ENCODE measurements at places on chromosomes 12 and 14.

- no peak for DNase-seq
- no peak overlapping the region for H3K27ac ChIP-seq
- no peaks in the 10 kb centered on the region for H3K36me3 ChIP-seq
Observed at GRCh38 chr14:34147461-34147860, 196.6 kb upstream of the EGLN3 start.

DNA sequence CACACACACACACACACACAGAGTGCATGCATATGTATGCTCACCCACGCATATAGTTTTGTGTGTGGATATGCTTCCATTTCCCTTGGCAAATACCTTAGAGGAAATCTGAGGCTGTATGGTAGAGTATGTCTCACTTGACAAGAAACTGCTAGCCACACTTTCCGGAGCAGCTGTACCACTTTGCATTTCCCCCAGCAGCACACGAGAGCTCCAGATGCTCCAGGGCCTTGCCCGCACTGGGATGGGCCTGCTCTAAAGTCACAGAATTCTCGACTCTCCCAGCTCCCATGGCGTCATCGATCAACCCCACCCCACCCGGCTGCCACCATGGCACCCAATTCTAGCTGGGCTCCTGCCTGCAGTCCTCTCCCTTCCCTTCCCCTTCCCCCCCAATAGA, 21.9 kb downstream of the CLMN start:
- H3K36me3 ChIP-seq: no peaks in the 10 kb centered on the region
- peaks cover 32% of the 10 kb centered on the region for H3K4me1 ChIP-seq
- no peaks in the 10 kb centered on the region for H3K27me3 ChIP-seq
- DNase-seq: no peak

DNA sequence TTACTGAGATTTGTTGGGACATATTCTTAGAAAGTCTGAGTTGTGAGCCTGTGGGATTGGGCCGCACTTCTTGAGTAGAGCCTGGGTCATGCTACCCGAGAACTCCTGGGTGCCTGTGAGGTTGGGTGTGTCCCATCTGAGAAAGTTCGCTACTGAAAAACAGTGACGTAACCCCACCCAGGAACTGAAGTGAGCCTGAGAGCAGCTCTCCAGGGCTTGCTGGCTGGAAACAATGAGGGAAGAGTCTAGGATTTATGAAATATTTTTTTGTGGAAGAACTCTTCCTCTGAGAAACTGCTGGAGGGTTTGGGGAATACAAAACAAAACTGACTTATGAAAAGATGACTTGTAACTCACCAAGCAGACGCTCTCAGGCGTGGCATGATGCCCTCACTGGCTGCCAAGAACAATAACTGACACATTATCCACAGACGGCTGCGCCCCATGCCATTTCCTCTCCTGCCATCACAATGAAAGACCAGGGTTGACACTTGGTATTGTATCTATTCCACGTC, 69.2 kb downstream of the RASSF3 start:
- H3K27ac ChIP-seq: peak overlapping the region; percentile 66
- peaks cover 80% of the 10 kb centered on the region for H3K4me1 ChIP-seq
- peaks cover 1% of the 10 kb centered on the region for H3K36me3 ChIP-seq
- DNase-seq: peak; percentile 63
- H3K27me3 ChIP-seq: no peaks in the 10 kb centered on the region

DNA sequence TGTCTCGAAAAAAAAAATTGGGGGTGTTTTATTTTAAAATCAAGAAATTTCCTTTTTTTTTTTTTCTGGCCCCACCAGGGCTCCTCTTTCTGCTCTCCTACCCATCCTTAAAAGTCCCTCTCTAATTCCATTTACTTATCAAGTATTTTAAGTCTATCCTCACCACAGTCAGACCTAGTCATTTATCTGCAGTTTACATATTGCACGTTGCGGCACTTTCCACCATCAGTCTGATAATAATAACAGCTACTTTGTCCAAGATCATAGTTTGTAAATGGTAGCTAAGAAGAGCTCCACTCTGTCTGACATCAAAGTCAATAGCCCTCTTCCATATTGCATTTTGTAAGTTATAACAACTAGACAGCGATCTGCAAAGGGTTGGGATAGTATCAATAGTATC, 23.6 kb upstream of the CAND1 start:
- no peak overlapping the region for H3K27ac ChIP-seq
- DNase-seq: no peak
- no peak overlapping the region for H3K4me3 ChIP-seq
- H3K4me1 ChIP-seq: no peaks in the 10 kb centered on the region
- H3K36me3 ChIP-seq: no peaks in the 10 kb centered on the region

- H3K27me3 ChIP-seq: no peaks in the 10 kb centered on the region
- no peaks in the 10 kb centered on the region for H3K36me3 ChIP-seq
- peak; percentile 90 for DNase-seq
Observed at GRCh38 chr12:26156201-26156871, 31.5 kb upstream of the BHLHE41 start.

DNA sequence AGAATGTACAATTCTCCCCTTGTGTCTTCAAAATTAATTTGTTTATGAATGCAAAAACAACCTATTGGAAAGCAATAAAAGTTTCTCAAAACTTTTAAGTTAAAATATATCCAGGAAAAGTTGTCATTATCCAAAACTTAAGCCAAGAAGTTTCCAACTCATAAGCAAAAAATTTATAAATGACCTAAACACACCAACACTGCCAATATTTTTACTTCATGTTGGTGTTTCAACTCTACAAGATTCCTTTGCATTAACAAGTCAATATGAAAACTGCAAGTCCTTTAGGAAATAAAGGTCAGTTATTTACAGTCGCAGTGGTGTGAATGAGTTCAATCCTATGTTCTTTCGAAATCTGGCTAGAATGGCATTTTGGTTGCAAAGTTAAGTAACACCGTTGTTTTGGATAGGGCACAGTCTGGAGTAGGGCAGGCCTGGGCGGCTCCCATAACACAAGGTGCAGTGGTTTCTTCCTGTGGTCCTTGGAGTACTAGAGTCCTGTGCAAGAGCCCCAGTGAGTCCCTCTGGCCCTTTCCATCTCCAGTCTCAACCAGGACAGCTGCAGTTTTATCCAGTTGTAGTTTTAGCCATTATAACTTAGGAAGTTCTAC, 151.4 kb downstream of the MED13L start:
- no peaks in the 10 kb centered on the region for H3K36me3 ChIP-seq
- no peak for DNase-seq
- peaks cover 12% of the 10 kb centered on the region for H3K4me1 ChIP-seq
- H3K4me3 ChIP-seq: no peak overlapping the region
- H3K27me3 ChIP-seq: no peaks in the 10 kb centered on the region
- no peak overlapping the region for H3K27ac ChIP-seq

DNA sequence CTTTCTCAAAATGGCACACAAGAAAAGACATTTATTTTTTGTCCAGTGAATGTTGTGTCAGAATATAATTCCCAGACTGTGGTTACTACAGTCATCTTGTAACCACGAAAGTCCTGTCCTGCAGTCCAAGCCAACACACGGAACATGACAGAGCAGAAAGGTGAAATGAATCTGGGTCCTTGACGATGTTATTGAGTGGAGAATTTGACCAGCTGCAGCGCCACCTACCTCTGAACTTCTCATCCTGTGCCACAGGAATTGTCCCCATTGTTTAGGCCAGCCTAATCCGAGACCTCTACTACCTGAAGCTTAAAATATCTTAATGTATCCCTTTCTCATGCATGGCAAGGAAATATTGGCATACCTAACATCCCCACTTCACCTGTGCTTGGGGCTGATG, 64.1 kb upstream of the OTX2 start:
- no peak for DNase-seq
- H3K4me3 ChIP-seq: no peak overlapping the region
- H3K4me1 ChIP-seq: no peaks in the 10 kb centered on the region
- no peaks in the 10 kb centered on the region for H3K36me3 ChIP-seq
- H3K27ac ChIP-seq: no peak overlapping the region

GRCh38 chr12:85559536-85559935, 276.7 kb downstream of the RASSF9 start:
- no peak overlapping the region for H3K4me3 ChIP-seq
- no peaks in the 10 kb centered on the region for H3K4me1 ChIP-seq
- H3K36me3 ChIP-seq: no peaks in the 10 kb centered on the region
- no peaks in the 10 kb centered on the region for H3K27me3 ChIP-seq
- no peak for DNase-seq
- no peak overlapping the region for H3K27ac ChIP-seq

DNA sequence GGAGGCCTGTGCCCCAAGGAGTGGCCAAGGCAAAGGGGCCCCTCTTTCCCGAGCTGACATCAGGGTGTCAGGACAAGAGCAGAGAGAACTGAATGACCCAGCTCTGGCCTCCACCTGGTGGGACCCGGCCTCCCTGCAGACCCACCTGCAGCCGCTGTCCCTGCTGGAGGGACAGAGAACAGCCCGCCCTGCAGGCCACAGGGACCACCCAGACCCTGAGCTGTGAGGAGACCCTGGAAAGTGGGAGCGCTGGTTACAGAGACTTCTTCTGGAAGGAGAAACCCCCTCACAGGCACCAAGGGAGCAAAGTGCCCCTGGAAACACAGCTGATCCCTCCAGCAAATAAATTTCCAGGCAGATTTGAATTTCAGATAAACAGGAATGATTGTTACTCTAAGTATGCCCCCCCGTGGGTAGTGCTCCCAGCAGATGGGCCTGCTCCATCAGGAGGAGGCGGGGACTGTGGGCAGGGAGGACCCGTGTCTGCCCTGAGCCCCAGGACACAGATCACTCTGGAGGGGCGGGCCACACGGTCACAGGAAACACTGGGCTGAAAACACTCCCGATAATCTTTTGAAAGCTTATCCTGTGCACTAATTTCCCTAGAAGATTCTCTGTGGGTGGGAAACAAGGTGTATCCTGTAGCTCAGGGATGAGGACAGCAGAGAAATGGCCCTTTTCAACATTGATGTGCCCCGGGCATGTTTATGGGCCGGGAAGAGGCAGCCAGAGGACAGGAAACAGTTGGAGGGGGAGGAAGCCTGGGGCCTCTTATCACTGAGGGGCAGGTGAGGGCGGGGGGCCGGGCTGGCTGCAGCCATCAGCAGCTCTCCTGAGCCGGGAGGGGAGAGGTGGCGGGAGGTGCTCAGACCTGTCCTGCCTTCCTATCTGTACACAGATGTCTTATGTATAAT, 276.0 kb downstream of the ADGRD1 start:
- no peak overlapping the region for H3K27ac ChIP-seq
- no peak for DNase-seq
- no peaks in the 10 kb centered on the region for H3K4me1 ChIP-seq
- H3K27me3 ChIP-seq: peaks cover 4% of the 10 kb centered on the region

Data from B cell (primary cell).